GM12892 (cell line): ENCODE measurements at places on chromosomes 12 and 14.

- no peak for DNase-seq
Measured at GRCh38 chr12:82411546-82412230, 53.4 kb downstream of the METTL25 start.

- no peak for DNase-seq
Measured at GRCh38 chr14:51360592-51360991, 120.5 kb downstream of the TMX1 start.

DNA sequence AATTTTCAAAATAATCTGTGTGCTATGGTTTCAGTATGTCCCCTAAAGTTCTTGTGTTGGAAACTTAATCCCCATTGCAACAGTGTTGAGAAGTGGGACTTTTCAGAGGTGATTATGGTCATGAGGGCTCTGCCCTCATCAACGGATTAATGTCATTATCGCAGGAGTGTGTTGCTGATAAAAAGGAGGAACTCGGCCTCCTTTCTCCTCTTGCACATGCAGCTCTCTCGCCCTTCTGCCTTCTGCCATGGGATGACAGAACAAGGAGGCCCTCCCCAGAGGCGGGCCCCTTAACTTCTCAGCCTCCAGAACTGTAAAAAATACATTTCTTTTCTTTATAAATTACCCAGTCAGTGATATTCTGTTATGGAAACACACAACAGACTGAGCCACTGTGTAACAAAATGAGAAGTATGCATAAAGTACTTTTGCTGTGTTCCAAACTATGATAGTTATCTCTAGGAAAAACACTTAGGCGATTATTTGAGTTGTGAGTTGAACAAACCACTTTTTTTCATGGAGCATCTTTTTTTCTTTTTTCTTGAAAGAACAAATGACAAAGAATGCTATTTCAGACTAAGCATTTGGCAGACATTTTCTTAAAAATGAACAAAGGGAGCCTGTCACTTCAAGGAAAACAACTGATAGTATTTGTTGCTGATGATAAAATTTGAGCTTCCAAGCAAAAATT is 134.8 kb upstream of the FUT8 start:
- no peak for DNase-seq

GRCh38 chr12:132249689-132250478 is 79.5 kb downstream of the GALNT9 start:
- no peak for DNase-seq

GRCh38 chr14:29463727-29464395 is 463.8 kb downstream of the PRKD1 start:
- no peak for DNase-seq

- no peak for DNase-seq
Measured at GRCh38 chr12:81722004-81722403, 37.1 kb downstream of the PPFIA2 start.

DNA sequence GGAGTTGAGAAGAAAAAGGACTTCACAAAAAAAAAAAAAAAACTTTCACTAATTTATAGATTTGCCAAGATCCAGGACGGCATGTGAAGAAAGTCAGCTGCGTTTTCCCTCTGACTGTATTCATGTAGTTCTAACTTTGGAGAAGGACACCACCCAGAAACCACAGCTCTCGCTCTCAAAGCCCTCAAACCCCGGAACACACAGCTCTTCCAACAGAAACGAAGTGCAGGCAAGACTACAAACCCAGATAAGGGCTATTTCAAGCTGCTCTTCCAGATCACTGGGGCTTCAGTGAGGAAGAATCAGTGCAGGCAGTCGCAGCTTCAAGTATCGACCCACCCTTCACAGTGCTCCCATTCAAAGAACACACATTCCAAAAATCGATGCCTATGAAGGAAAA is 13.2 kb downstream of the KCNH5 start:
- DNase-seq = no peak

DNA sequence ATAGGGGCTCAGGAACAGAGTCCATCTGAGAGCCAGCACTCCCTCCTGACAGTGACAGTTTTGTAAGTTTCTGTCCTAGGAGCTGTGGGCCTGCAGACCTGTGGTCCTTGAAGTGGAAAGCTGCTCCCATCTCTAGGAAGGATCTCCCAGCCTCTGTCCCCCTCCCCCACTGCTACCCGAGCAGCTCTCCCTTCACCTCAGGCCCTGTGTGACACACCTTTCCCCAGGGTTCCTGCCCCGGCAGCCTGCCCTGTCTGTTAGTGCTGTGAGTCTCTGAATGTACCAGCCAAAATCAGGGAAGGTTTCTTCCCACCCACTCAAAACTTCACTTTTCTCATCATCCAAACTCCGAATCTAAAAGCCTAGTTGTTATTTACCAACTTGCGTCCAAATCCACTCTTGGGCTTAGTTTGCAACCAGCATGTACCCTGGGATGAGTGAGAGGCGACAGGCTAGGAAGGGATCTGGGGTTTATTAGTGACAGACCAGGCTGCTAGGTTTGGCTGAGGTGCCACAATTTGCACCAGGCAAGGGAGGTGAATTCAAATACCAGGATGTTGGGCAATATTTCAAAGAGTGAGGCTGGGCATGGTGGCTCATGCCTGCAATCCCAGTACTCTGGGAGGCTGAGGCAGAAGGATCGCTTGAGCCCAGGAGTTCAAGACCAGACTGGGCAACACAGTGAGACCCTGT is 39.9 kb downstream of the NINJ2 start:
- no peak for DNase-seq

DNA sequence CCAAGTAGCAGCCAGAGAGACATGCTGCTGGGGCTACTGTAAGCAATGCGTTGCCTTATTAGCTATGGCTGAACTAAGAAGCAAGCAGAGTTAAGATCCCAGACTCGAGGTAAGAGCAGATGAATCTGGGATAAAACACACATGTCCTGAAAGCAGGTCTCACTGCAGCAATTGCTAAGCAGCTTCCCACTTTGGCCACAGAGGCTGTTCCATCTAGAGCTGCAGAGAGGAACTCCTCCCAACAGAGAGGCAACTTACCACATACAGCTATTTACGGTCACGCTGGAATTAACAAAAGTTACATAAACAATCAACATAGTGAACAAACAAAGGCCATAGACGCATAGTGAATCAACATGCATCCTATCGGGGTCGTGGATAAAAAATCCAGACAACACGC is 90.2 kb downstream of the KSR2 start:
- DNase-seq = no peak

DNA sequence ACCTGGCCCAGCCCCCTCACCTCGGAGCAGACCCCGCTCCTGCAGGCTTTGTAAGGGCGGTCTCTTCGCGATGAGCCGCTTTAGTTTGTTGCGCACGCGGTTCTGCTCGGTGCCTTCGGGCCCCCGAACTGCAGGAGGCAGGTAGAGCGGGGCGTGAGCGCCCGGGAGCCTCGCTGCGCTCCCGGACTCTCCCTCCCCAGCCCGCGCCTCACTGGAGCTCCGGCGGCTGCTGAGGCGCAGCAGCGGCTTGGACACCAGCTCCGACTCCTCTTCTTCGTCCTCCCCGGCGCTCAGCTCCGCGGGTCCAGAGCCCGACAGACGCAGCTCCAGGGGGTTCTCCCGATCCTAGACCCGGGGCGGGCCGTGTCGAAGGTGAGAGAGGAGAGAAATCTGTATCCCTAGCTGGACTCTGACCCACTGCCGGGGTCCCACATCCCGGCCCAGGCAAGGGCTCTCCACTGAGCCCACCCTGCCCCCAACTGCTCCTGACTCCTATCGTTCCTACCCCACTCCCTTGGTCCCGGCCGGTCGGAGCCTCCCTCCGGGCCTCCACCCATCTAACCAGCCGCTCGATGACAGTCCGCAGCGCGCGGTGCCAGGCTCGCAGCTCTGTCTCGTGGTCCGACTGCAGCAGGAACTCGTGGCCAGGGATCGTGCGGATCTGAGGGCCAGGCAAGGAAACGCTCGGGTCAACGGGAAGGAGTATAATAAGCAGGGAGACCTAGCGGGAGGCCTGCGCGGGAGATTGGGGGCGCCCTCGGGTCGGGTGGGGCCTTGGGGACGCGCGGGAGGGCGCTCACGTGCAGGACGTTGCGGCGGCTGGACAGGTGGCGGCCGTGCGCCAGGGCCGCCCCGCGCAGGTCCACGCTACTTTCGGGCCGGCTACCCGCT is 4.2 kb downstream of the ARHGAP9 start:
- no peak for DNase-seq

- DNase-seq = no peak
Measured at GRCh38 chr12:108299980-108300696, 39.0 kb downstream of the CMKLR1 start.

DNA sequence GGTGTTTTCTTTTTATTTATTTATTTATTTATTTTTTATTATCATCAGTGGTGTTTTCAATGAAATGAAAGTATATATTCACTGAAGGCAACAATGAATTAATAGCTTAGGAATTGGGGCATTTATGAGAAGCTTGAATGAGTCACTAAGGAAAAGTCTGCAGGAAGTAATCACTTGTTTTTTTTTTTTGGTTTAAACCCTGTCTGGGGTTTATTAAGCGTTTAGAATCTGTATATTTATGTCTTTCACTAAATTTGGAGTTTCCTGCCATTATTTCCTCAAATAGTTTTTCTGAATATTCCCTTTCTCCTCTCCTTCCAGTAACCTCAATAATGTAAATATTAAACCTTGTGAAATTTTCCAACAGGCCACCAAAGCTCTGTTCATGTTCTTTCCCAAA is 85.5 kb downstream of the TESC start:
- no peak for DNase-seq

DNA sequence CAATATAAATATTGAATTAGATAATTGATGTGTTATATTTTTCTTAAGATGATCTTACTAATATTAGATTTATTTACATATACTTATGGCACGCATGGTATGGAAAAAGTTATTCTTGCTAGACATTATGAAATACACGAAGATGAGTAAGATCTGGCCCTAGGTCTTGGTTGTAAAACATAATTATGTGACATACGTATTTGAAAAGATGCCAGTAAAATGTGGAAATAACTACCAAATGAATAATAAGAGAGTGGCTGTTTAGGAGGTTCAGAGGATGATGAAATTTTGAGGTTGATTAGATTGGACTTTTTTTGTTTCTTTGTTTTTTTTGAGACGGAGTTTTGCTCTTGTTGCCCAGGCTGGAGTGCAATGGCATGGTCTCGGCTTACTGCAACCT is 41.3 kb downstream of the FANCM start:
- no peak for DNase-seq

DNA sequence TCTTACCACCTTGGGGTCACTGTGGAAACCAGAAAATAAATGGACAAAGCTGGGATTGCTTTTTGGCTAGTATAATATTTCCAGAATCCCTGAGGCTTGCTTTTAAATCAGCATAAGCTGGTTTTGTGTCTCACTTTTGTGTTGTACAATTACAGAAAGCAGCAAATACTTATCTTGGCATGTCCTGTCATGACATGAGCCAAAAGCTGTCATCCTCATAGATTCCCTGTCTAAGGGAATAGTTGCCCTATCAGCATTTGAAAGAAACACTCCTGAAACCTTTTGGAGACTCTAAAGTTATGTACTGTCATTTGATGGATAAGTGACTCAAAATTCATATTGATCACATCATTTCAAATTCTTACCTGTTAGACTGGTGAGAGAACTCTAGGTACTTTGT is 987.2 kb downstream of the NRXN3 start:
- no peak for DNase-seq

GRCh38 chr12:96015672-96016071 is 19.5 kb upstream of the HAL start:
- no peak for DNase-seq

DNA sequence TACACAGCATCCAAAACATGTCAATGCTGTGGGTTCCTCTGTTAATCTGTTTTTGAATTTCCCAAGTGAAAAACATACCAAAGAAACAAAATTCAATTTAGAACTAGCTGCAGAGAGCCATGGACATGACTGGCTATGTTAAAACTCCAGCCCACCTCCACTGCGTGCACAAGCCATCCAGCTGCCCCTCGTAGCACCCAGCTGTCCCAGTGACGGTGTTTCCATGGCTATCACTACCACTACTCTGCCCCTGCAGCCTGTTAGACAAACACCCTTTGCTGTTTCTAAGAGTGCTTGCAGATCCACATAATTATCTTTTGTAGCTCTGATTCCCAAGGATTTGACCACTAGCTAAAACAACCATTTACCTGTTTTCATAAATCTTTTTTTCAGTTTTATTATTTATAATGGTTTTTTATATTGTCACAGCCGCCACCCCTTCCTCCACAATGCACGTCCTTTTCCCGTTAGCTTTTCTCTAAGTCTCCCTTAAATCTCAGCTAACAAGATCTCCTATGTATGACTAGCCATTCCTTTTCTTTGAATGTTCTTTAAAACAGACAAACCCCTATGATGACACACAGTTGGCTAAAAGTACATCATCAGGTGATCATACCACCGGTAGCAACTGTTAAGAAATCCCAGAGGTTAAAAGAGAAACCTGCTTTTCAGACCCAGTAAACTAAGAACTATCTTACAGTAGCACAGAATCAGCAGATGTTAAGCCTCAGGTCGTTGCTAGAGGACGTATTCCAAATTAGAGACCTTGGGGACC is 37.8 kb upstream of the NAA30 start:
- no peak for DNase-seq

DNA sequence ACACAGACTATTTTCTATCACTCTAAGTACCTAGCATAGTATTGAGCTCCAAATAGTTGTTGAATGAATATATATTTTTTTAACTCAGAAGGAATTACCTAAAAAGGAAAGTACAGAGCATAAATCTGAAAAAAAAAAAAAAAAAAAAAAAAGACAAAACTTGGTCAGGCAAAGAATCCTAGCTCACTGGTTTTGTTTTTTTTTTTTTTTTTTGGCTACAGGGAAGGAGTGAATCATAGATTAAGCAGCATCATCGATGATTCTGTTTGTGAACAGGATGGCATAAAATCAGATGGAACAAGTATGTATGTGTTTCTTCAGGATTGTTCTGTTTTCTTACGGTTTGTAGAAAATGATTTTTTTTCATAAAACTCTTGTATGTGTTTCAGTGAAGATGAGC is 66.1 kb upstream of the BCAT1 start:
- DNase-seq = no peak

DNA sequence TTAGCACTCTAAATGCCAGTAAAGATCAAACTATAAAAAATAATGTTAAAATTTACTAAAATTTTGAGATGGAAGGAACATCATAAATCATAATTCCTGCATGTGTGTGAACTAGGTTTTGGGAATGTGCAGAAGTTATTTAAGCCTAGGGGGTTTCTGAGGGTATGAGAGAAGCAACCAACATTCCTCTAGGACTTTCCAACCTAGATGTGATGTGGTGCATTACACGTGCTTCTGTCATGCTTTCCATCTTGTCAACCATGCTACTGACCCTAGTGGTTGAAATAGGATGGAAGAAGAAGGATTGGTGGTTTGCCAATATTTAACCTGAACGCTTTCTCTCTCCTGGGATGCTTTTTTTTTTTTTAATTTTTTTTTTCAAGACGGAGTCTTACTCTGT is 209.3 kb downstream of the AEBP2 start:
- no peak for DNase-seq

- peak; percentile 17 for DNase-seq
Measured at GRCh38 chr12:65823513-65824375, 539 bp upstream of the HMGA2 start.

GRCh38 chr12:107057071-107057834 is 36.1 kb downstream of the CRY1 start:
- DNase-seq = no peak

GRCh38 chr14:100640471-100641273 is 53.5 kb upstream of the BEGAIN start:
- no peak for DNase-seq

- DNase-seq = no peak
Measured at GRCh38 chr12:132450418-132451171, 39.4 kb upstream of the FBRSL1 start.
